GM12864 (cell line): ENCODE measurements at places on chromosomes 5 and 9.

DNA sequence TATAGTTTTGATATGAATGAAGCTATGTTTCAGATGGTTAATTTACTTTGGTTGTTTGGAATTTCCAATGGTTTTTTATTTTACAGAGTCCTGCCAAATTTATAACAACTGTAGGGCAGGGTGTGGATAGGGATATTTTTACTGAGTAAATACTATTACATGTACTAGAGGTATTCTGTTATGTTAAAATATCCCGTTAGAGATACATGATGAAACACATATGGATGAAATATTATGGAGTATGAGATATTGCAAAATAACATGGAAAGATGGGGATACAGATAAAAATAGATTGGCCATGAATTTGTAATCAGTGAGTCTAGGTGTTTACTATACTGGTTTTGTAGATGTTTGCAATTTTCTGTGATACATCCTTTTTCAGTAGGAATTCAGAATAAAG is 76.7 kb downstream of the RAB24 start:
- no peak for DNase-seq

DNA sequence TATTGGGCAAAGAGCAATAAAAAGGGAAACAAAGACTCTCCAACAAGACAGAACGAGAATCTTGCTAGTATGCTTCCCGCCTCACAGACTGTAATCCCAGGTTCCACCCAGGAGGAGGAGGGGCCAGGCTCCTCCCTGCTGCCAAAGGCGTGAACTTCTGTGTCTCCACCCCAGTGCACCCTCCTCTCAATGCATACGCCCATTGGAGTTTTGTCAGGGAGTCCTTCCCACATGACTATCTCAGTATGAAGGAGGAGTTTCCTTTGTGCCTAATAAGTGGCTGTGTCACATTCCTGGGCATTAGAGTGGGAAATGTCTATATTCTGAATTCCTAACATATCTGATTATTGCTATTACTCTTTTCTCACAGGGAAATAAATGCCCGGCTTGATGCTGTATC is 106.4 kb upstream of the DHFR start:
- no peak for DNase-seq

GRCh38 chr9:37331871-37332270 is 90.6 kb upstream of the GRHPR start:
- no peak for DNase-seq

- DNase-seq = no peak
Observed at GRCh38 chr5:13708906-13709305, 235.6 kb downstream of the DNAH5 start.

DNA sequence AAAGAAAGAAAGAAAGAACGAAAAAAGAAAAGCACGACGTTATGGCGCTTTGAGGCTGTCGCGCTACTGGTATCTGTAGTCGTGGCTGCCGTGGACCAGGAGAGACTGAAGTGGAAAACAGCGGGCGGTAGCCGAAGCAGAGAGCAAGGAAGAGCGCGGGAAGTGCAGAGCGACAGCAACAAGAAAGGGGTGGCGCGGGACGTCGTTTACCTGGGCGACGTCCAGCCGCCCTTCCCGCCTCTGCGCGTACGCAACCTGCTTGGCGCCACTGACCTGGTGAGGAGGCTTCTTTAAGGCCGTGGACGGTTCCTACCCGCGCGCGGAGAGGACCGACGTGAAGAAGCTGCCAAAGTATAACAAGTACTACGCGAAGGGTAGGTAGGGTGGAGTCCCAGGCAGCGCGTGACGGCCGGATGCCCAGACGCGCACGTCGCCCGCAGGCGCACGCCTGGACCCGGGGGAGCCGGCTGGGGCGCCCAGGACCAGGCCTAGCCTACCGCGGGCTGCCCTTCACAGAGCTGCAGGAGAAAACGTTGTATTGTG is 15.4 kb downstream of the CCL28 start:
- no peak for DNase-seq
